Stimulated activated CD4-positive, alpha-beta T cell treated with anti-CD3 and anti-CD28 coated beads, Interleukin-1b, Interleukin-23, amount 100 ng/mL, for 1 hour (primary cell): ENCODE measurements at places on chromosomes 2 and 18.

DNA sequence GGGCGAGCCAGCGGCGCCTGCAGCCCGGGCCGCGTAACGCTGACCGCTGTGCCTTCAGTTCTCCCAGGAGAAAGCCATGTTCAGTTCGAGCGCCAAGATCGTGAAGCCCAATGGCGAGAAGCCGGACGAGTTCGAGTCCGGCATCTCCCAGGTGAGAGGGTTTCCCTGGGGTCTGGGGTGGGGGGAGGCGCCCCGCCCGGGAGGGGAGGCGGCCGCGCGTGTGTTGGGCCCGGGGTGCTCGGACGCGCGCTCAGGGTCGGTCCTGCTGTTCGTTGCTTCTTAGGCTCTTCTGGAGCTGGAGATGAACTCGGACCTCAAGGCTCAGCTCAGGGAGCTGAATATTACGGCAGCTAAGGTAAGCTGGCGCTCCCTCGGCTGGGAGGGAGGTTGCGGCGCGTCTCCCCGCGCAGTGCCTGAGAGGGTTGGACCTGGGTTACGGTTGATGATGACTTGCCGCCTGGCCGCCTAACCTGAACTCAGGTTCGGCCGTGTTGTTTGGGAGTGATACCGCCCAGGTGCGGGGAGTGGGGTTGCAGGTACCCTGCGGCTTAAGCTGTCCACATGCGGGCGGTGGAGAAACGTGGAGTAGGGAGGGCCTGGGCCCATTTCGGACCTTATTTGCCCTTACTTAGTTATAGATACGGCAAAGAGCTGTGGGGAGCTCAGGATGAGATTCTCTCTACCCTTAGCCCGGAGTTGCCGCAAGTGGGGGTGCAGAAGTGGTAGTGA, 638 bp downstream of the RPS7 start:
- no peak for DNase-seq

DNA sequence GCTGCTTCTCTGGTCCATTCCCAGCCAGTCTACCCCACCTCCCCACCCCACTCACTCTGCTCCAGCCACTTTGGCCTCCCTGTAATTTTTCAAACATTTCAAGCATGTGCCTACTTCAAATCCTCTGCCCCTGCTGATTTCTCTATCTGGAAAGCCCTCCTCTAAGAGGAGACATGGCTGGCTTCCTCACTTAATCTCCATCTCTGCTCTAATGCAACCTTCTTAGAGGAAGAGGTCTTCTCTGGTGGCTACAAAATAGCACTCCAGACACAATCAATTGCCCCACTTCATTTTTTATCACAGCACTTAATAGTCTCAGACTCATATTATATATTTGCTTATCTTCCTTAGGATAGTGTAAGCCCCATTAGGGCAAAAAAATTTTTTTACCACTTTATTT, 161.1 kb upstream of the SLC39A10 start:
- DNase-seq = no peak

DNA sequence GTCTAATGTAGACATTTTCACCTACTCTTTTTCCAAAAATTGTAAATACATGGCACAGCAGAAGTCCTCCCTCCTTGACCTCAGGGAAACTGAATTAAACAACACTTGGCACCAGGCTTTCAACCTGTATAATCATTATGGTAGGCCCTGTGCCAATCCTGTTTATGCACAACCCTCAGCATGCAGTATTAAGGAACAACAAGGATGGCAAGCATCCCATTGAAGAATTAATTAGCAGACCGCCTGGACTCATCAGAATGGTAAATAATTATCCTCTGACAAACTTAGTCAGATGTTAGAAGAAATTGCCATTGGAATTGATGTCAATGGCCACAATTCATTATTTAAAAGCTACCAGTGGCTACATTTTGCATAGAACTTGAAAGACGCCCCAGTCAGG, 66.3 kb upstream of the GALNT5 start:
- no peak for DNase-seq

DNA sequence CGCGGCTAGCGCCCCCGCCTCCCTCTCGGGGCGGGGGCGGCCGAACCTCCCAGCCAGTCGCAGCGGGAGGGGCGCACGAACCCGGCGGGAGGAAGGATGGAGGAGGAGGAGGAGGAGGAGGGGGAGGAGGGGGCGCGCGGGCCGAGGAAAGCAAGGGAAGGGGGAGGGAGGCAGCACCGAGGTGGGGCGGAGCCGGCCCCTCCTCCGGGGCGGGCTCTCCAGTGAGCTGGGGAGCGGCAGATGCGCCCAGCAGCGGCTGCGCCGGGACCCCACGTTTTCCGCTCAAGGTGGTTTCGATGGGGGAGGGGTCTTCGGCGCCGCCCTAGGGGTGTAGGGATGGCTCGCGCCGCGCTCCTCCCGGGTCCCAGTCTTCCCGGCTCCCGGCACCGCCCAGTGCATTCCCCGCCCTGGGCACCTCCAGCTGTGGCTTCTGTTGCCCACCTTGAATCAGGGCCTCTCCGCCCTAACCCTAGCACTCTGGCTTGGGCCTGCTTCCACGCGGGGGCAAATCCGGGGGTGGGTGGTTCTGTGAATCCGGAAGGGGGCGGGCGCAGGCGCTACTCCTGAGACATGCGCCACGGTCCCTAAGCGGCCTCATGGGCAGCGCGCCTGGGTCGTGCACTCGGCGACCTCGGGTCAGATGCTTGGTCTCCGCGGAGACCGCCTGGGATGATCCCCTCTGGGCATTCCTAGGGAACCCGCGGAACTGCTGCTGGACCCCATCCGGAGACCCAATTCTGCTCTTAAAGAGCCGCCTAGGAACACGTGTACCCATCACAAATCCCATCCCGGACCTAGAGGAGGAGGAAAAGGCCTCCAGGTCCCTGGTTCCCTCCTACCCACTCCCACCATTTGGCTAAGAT, at the start of gene FBXO41:
Gene FBXO41, minus strand, starts transcription at position 183 of the 863 bp plus-strand sequence. CDS start 14,848 bp downstream, outside the sequence.
- peak; percentile 27 for DNase-seq

- no peak for DNase-seq
Measured at GRCh38 chr2:29010946-29011345, 29.8 kb downstream of the TOGARAM2 start.

GRCh38 chr2:192155511-192156118, 39.1 kb downstream of the TMEFF2 start:
- no peak for DNase-seq

DNA sequence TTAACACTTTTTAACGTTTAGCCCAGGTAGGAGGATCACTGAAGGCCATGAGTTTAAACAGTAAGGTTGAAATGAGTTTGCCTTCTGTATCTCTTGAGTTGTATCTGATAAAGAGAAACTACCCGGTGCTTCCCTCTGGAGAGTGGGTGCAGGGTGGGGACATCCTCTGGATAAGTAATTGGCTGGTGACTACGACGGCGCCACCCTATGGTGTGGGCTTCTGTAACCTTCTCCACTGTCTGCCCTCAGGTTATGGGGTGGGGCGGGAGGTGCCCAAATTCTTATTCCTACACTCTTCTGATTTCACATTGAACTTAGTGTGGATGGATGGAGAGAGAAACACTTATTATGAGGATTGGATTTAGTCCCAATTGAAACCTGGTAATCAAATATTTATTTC, 68.8 kb downstream of the LDLRAD4 start:
- no peak for DNase-seq

DNA sequence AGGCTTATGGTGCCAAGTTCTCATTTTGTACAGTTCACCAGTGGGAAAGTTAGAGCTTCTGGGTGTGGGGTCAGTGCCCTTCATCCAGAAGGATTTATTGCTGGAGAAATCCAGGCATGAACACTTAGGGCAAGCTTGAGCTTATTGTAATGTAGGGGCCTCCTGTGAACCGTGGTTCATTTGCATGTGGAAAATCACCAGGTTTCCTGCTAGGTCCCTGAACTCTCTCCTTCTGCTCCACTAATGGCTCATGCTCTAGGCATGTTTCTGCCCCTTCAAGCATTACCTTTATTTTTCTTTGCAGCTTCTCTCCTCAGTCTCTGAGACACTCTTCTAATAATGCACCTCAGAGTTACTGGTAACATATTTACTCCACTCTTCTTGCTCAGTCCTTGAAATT, 79.3 kb upstream of the FAM98A start:
- no peak for DNase-seq

DNA sequence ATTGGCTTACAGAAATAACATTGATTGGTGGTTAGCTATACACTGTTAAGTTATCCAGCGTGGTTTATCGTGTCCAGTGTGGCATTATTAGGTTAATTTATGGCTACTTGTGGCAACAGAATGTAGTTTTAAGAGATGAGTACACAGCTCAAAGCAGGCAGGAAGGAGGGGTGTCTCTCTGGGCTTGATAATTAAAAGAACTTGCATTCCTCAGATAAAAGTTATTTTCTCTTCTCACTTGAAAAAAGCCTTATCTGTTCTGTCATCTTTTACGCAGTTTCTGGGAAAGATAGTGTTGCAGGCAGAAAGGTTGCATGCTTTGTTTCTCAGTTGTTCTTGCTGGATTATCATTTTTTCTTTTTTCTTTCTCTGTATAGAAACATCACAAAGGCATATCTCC, 154.4 kb upstream of the COL3A1 start:
- DNase-seq = no peak
